ENCODE measurements at places on chromosomes 12 and 14. TPM values are rescaled to one million over a fixed set of nuclear protein-coding genes. Genes with fewer than 3 reads are reported as not detected.

Gene PLEK2
- total RNA-seq: 2.6 TPM

Gene CELA1
- not detected for total RNA-seq

Gene ARHGEF25
- 10.8 TPM for total RNA-seq

Gene WNT1
- not detected for total RNA-seq

Gene GALNT6
- total RNA-seq: 0.58 TPM

Gene NDUFA9
- 25.8 TPM for total RNA-seq

Gene CYP46A1
- total RNA-seq: under 0.01 TPM

Gene AVPR1A
- total RNA-seq: not detected

Gene TSPAN19
- total RNA-seq: not detected

Gene TSHR
- not detected for total RNA-seq

Gene POLE
- 11.6 TPM for total RNA-seq

Gene NFATC4
- 83.0 TPM for total RNA-seq

Gene CDCA3
- 2.6 TPM for total RNA-seq

Gene TAS2R7
- total RNA-seq: not detected

Gene CLEC7A
- not detected for total RNA-seq

Gene LPAR5
- total RNA-seq: not detected

Gene CACNA2D4
- 0.09 TPM for total RNA-seq

Gene RPGRIP1
- 0.12 TPM for total RNA-seq

Gene ANO4
- 4.4 TPM for total RNA-seq

Gene NFE2
- total RNA-seq: not detected

Gene HOXC4
- 3.5 TPM for total RNA-seq

Gene PELI2
- total RNA-seq: 3.5 TPM

Gene GDF3
- not detected for total RNA-seq

Gene NEUROD4
- not detected for total RNA-seq

Gene ING4
- 33.0 TPM for total RNA-seq

Gene FBXL14
- total RNA-seq: 7.1 TPM

Gene KCNC2
- not detected for total RNA-seq

Gene DIABLO
- total RNA-seq: 88.8 TPM

Gene PSMD9
- 29.9 TPM for total RNA-seq

Gene ANKS1B
- 1.2 TPM for total RNA-seq

Gene PDZRN4
- not detected for total RNA-seq

Gene TPH2
- total RNA-seq: not detected

Gene ANO2
- total RNA-seq: not detected

Gene HOXC10
- not detected for total RNA-seq

Gene SLC10A1
- not detected for total RNA-seq

Gene LALBA
- total RNA-seq: not detected

Gene CHST11
- 12.0 TPM for total RNA-seq

Gene ARID2
- 9.4 TPM for total RNA-seq

Gene GLIPR1L2
- total RNA-seq: 0.23 TPM

Gene IRAK3
- 11.7 TPM for total RNA-seq

Gene WSCD2
- total RNA-seq: not detected

Gene GPX2
- total RNA-seq: not detected

Gene LTBR
- total RNA-seq: 261 TPM

Gene SIX4
- 9.1 TPM for total RNA-seq

Gene GALNT8
- total RNA-seq: 0.12 TPM

Gene OS9
- total RNA-seq: 191 TPM

Gene HCAR1
- total RNA-seq: 0.23 TPM

Gene PIP4K2C
- 7.4 TPM for total RNA-seq

Gene IL26
- total RNA-seq: not detected

Gene PRIMA1
- total RNA-seq: not detected

Data from pericardium fibroblast (primary cell).